Activated T-cell treated with anti-CD3 and anti-CD28 coated beads, Interleukin-2, amount 50 U/mL, for 4 hours (primary cell): ENCODE measurements at places on chromosomes 6 and 20. TPM values are rescaled to one million over a fixed set of nuclear protein-coding genes. Genes with fewer than 3 reads are reported as not detected.

GRCh38 chr20:63711085-63711645, 3.3 kb downstream of the ZGPAT start:
- no peak for DNase-seq

- DNase-seq: no peak
Measured at GRCh38 chr6:4664911-4665310, 111.3 kb upstream of the CDYL start.

The SIRPA gene
- 0.26 TPM for total RNA-seq

DNA sequence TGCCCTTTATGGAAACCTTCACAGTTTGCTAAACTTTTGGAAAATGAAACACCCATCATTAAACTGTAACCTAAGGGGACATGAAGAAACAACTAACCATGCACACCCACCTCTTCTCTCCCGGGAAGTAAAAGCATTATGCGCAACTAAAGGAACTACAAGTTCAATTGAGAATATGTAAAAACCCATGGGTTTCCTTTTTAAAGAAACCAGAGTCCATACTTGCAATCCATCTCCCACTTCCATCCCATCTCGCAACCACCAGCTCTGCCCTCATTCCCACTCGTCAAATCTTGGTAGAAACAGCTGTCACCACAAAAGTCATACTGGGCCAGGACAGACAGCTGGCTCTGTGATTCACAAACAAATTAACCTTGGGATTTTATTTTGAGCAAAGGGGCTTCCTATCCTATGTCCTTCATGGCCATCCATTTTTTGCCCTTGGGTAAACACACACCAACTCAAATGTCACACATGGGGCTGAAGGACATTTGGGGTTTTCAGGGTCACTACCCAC, 81.5 kb downstream of the HAO1 start:
- no peak for DNase-seq

- no peak for DNase-seq
Measured at GRCh38 chr6:25774120-25774715, 19.7 kb downstream of the SLC17A4 start.
